ENCODE measurements at places on chromosomes 3 and 15.

DNA sequence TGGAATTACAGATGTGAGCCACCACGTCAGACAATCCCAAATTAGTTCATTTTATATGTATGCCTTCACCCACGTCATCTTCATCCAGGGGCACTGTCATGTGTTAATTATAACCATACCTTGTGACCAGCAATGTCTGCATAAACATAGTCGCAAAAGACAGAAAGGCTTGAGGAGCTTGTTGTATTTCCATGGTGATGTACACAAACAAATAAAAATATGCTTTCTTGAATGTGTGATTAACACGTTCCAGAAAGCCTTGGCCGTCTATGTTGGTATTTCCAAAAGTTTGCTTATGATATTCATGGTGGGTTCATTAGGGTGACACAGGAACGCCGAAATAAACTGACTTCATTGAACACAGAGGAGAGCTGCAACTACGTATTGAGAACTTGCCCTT lies 524.7 kb upstream of the ZNF717 start:
- DNase-seq = no peak

GRCh38 chr15:60721707-60722106 lies 242.8 kb upstream of the ICE2 start:
- no peak for DNase-seq

GRCh38 chr3:194908496-194908895 lies 222.8 kb downstream of the FAM43A start:
- DNase-seq = no peak

DNA sequence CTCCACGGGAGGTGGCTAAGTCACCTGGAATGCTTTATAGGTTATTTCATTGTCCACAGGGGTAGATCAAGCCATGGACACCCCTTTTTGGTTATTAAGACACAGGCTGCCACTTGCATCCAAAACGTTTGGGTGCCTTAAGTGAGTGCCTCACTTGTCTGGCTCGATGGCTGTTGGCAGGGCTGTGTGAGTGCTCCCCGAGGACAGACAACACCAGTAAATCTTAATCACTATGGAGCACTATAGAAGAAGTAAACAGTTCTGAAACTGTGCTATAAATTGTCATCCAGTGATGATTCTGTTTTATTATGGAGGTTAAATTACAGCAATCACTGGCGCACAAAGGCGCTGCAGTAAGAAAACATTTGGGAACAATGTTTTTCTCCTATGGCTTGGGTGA lies 215.5 kb downstream of the CACNA2D3 start:
- DNase-seq = no peak

DNA sequence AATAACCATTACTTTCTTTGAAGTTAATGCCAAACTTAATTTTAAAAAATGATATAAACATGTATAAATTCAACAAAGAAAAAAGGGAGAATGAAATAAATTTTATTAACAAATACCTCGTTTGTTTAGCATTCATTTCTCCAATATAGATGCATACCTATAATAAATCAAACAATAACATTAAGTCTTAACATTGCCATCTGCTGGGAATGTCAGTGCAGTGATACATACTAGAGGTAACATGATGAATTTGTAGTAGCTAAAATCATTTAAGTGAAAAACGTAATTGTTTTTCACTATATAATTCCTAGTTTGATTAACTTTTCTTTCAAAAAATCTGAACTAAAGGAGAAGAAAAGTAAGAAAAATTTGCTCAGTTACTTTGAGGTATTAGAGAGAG lies 340.2 kb upstream of the CBLB start:
- no peak for DNase-seq

GRCh38 chr3:190132371-190132770 lies 11.7 kb upstream of the P3H2 start:
- no peak for DNase-seq

DNA sequence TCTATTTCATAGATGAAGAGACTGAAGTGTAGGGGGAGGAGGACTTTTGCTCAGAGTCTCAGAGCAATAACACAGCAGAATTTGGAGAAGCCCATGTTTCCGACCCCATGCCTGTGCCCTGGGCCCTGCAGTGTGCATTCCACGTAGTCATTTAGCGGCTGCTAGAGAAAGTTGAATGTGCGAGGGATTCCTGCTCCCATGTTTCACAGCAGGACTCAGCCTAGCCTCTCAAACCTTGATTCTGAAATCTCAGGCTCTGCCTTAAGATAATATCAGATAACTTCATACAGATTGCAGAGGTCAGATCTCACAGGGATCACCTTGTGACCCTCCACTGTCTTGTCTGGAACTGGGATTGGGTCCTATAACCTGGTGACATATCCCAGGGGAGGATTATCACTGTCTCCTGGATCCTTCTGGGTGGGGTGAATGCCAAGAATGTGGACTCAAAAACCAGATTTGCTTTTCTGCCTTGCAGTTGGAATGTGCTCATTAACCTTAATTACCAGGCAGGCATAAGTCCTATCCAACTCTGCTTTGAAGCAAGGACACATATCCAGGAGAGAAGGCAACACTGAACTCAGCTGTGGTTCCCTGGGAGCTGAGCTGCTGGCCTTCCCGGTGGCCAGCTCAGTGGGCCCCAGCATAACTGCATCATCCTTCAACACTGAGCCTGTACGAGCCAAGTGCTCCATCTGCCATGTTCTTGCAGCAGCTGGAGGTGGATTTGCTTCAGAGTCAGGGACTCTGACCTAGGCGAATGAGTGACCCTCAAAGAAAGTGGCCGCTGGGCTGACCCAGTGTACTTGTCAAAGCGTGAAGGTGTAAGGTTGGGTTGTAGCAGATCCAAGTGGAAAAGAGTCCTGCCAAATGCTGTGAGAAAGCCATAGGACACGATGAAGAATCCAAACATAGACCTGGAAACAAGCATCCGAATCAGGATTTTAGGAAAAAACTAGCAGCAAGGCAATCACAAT lies 43.0 kb downstream of the CTXND1 start:
- no peak for DNase-seq

- DNase-seq = no peak
These were observed 53.4 kb upstream of the POMGNT2 start for GRCh38 chr3:43159131-43159875.

- DNase-seq = no peak
These were observed 150.6 kb downstream of the RAB11A start for GRCh38 chr15:66019826-66020398.

DNA sequence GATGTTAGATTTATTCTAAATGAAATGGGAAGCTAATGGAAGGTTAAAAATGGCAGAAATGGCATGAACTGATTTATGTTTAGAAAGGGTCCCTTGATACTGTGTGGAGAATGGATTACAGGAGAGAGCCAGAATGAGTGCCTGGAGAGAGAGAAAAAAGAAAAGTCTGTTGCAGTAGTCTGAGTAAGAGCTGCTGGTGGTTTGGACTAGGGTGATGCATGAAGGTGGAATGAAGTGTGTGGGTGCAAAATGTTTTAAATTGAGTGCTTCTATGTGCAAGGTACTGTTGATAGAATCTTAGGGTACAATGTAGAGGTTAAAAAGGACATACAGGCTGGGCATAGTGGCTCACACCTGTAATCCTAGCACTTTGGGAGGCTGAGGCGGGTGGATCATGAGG lies 11.4 kb upstream of the MGA start:
- no peak for DNase-seq

DNA sequence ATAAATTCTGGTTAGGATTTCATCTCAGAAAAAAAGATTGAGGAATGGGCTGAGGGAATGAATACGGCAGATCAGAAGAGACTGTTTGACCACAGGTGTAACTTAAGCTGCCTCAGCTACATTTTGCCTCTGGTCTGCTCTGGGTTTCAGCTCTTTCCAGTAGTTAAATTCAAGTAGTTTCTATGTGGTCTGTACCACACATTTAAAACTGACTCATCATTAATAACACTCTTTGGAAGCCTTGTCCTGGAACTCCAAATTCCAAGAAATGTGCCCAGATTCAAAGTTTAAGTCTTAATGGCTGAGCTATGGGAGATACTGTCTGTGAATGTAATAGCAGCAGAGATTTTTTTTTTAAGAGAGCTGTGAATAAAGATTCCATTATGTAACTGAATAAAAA lies 133.1 kb upstream of the IGSF10 start:
- DNase-seq = peak; percentile 23

- DNase-seq = no peak
These were observed 4.8 kb downstream of the SIDT1 start for GRCh38 chr3:113537155-113537554.

DNA sequence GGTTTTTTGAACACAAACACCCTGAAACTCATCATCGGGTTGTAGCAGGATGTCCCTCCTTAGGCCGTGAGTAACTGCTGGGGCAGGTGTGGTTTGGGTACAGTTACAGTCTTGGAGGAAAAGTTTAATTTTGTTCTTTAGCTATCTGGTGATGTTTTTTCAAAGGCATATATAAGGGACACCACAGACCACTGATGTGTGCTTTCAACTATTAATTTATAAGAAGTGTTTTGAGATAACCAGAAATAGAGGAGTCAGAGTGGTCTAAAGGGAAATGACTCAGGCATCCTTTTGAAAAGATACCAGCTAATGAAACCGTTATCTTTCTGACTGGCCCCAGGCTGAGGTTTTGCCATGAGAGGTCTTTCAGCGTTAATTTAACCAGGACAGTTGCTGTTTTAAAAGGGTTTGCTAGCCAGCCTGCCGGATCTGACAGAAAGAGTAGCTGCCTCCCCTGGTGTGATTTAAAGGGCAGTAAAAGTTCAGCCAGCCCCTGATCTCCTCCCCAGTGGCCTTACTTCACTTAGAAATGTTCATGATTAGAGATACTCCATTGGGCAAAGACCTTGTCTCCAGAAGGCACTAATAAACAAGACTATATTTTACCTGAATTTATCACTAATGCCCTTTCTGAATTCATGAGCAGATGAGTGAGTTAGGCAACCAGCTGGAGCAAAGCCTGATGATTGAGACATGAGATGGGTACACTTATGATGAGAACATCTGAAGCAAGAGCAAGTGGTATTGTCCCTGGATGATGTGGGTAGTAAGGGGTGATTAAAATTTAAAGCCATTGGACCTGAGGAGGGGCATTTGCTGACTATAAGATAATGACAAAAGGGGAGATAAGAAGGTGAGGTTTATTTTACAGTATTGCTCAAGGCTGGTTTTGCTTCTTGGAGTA lies 482.5 kb upstream of the TBL1XR1 start:
- DNase-seq = peak; percentile 24

GRCh38 chr3:195122261-195122660 lies 148.7 kb downstream of the XXYLT1 start:
- no peak for DNase-seq

DNA sequence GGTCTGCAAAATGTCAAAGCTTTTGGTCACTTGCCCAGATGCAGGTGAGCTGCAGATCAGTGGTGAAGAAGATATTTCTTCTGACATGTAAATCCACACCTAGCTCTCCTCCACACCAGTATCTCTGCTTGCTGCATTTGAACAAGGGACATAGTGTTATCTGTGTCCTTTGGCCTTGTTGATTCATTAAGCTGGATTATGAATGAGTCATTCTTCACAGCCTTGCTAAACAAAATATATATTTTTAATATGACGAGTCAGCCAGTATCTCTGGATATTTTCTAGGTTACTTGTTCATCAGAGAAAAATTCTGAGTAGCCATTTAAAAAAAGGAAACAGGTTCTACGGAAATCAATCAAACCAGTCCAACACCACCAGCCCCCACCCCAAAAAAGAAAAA lies 190.6 kb upstream of the ADAMTS9 start:
- no peak for DNase-seq

DNA sequence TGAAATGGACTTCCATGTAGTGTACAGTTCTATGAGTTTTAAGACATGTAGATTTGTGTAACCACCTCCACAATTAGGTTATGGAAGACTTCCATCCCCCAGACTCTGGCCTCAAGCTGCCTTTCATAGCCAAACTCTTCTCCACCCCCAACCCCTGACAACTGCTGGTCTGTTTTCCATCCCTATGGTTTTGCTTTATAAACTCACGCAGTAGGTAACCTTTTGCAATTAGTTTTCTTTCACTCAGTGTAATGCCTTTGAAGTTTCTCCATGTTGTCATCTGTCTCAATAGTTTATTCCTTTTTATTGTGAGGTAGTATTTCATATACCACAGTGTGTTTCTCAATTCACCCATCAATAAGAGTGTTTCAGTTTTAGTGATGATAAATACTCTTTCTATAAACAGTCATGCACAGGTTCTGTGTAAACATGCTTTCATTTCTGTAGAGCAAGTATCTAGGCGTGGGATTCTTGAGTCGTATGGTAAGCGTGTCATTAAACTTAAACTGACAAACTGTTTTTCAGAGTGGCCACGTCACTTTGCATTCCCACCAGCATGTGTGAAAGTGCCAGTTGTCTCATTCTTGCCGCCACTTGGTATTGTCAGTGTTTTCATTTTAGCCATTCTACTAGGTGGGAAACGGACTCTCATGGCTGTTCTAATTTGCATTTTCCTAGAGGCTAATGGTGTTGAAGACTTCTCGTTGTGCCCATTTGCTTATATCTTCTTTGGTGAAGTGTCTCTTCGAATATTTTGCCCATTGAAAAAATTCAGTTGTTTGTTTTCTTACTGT lies 47.3 kb upstream of the ALDH1A3 start:
- no peak for DNase-seq

DNA sequence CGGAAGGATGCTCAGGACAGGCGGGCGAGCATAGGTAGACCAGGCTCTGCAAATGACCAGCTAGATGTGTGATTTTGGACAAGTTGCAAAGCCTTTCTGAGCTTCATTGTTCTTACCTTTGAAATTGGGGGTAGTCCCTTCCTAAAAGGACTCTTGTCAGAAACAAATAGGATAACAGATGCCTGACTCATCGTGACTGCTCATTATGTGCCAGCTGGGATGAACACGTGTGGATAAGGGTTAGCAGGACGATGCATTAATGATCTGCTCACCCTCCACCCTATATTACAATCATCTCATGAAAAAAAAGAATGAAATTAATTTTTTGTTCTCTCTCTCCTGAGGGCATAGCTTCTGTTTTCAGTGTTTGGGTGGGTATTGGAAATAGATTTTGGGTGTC lies 223.4 kb downstream of the NR2F2 start:
- DNase-seq = no peak

- DNase-seq = no peak
These were observed 336.6 kb downstream of the FEZF2 start for GRCh38 chr3:62036726-62037125.

DNA sequence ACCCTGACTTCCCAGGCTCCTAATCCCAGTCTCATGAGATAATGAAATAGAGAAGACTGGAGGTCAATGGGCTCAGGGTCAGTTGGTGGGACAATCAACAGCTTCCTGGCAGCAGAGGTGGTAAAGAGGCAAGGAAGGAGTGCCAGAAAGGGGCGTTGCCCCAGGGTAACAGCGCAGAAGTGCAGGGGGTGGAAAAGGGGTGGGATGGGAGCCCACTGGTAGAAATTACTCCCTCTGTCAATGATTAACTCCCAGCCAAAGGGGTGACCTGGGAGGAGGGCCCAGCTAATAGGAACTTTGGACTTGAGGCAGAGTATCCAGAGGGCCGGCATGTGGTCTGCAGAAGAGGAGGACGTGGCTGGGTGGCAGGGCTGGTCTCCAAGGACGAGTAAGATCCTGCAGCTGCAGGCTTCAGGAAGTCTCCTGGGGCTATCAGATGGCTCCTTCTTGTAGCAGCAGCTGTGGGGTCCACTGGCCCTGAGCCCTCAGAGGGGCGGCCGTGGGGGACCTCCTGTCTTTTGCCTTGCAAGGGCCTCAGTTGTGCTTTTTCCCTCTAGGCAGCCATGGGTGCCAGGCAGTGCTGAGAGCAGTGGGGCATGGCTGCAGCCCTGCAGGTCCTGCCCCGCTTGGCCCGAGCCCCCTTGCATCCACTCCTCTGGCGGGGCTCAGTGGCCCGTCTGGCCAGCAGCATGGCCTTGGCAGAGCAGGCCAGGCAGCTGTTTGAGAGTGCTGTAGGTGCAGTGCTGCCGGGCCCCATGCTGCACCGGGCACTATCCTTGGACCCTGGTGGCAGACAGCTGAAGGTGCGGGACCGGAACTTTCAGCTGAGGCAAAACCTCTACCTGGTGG lies 2.3 kb downstream of the GLYCTK start:
- DNase-seq = no peak

GRCh38 chr3:192570315-192570714 lies 157.0 kb downstream of the FGF12 start:
- DNase-seq = no peak

Data from GM04504 (cell line).